ENCODE measurements at places on chromosomes 4 and X.

DNA sequence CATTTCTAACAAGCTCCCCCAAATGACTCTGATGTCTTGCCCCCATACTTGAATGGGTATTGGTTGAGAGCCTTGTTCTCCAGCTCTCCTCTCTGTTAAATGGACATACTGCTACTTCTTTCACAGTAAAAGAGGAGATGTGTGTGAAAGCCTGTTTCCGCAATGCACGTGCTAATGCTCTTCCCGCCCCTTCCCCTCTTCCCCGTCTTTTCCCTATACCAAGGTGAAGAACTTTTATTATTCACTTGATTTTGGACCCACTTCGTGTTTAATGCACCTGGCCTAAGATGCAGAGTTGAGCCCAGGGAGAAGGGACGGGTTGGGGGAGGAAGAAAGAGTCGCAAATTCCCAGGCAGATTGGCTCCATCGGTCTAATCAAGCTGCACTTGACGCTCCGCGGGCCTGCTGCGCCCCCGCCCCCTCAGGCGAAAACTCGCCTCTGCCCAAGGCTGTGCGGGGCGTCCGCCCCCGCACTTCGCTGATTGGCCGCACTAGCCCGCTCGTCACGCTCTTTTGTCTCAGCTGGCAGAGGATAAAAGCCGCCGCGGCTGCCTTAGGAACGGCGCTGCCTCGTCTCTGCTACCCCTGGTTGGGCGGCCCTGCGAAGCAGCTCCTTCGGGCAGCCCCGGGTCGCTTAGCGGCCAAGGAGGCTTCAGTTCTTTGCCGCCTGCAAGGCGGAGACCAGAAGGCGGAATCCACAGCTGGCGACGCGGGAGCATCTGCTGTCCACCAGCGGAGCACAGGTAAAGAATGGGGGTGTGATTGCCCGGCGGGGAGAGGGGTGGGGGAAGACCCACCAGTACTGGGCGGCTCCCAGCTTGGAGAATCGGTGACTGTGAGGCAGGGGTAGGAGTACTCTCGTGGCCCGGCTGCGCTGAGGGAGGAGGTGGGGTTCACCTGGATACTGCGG lies at the start of gene ZCCHC12:
ZCCHC12 (plus strand) TSS at position 562 of the 910 bp plus-strand sequence. CDS start 1,421 bp downstream, outside the sequence.
- no peak for DNase-seq

DNA sequence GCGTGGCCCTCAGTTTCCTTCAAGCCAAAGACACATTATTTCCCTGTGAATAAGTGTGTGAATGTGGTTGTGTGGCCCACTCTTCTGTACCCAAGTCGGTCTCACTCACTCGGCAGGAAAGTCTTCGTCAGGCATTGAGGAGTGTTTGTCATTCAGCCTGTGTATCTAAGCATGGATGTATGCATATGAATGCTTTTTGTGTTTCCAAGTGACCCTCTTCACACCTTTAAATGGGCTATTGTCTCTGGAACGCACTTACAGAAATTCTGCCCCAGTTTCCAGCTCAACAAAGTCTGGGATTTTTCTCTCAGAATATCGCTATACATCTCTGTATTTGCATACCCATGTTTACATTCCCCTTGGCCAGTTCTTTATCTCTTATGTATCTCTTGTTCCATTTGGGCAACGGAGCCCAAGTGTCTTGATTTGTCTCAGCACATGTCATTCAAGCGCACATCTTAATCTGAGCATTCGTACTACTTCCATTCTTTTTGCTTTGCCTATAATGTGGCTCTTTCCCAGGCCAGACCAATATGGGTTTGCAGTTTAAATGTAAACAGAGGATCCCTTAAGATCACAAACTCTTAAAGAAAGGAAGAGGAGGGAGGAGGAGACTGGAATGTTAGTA lies 4.8 kb downstream of the BCOR start:
- no peak for DNase-seq

- no peak for DNase-seq
Measured at GRCh38 chr4:212438-213188, 88.3 kb downstream of the ZNF718 start.

DNA sequence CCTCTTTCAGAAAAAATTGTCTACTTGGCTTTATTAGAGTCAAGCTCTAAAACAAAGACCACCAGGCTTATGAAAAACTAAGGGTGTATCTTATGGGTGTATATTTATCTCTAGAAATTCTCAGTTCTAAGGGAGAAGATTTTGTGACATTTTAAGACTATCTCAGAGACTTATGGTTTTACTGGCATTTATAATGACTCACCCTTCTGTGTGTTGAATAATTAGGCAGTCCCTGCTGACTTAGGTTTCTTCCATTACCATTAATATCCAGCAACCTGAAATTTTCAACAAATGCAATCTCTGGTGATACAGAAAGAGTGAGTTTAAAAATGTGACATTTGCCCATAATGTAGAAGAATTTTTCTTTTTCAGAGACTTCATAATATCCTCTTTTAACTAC lies 1015.0 kb upstream of the AGA start:
- DNase-seq, result no peak

GRCh38 chr4:137853424-137853823 lies 321.1 kb upstream of the PCDH18 start:
- DNase-seq, result no peak

- no peak for DNase-seq
Measured at GRCh38 chr4:112225157-112225556, 6.4 kb upstream of the AP1AR start.

GRCh38 chr4:6120361-6120760 lies 80.0 kb downstream of the JAKMIP1 start:
- no peak for DNase-seq

DNA sequence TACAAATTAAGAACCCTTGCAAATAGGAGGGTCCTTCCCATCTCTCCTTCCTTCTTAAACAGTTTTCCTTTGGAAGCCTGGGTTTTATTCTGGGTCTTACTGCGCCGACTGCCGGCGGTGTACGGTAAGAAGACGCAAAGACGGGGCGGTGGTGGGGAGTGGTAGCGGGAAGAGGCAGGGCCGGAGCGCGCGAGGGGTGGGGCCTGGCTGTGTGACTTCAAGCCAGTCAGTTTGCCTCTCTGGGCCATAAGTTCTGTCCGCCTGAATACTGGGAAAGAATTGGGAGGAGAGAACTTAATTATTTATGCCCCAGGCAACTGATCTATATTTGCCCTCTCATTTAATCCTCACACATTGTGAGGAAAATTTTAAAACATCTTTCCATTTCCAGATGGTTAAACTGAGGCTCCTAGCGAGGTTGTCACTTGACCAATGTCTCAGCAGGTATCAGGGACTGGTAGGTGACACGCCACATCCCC lies 726 bp upstream of the KANTR start:
- peak; percentile 18 for DNase-seq

- DNase-seq, result no peak
Measured at GRCh38 chrX:103614999-103615398, 7.2 kb downstream of the TCEAL3 start.

- DNase-seq, result no peak
Measured at GRCh38 chr4:180189666-180190065, 2053.5 kb upstream of the TENM3 start.

DNA sequence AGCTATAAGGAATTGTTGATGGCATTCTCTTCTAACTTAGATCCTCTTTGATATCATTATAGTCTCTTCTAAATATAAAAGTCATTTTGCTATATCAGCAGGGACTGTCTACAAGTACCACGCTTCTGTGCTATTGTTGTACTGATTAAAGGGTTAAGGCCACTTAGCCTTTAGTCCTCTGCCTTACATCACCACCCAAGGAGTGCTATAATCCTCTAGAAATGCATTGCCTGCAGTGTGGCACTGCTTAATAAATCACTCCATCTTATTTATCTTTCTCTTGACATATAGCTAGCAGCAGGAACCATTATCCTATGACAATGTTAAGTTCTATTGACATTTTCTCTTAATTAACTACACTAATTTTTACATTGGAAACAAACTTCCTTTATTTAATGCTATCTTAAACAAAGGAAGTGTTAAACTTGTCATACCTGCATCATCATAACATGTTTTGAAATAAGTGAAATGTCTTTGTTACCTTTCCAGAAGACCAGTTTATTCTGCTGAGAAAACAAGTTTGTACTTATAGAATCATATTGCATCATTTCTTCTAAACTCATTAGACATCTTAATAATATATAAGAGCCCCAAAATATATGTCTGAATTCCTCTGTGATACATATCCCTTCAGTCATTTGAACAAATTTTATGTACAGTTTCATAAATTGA lies 360.9 kb upstream of the ATOH1 start:
- DNase-seq, result no peak

- DNase-seq, result no peak
Measured at GRCh38 chr4:22237155-22237751, 278.6 kb downstream of the ADGRA3 start.

- no peak for DNase-seq
Measured at GRCh38 chrX:23981711-23982110, 45.3 kb downstream of the KLHL15 start.

DNA sequence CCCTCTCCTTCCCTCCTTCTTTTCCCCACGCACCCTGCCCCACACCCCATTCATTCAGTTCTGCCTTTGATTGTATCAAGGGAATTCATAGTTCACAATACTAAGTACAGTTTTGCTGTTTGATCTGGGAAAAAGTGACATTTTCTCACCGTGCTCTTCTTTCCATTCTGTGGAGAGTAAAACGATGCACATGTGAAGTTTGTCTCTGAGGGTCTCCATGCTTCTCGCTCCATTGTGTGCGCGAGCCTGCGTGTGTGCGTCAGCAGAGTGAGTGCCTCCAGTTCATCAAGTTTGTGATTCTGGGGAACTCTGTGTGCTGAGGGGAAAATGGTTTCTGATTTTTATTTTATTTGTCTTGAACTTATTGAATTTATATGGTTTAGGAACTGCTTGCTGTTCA lies 1.9 kb downstream of the STK26 start:
- no peak for DNase-seq

DNA sequence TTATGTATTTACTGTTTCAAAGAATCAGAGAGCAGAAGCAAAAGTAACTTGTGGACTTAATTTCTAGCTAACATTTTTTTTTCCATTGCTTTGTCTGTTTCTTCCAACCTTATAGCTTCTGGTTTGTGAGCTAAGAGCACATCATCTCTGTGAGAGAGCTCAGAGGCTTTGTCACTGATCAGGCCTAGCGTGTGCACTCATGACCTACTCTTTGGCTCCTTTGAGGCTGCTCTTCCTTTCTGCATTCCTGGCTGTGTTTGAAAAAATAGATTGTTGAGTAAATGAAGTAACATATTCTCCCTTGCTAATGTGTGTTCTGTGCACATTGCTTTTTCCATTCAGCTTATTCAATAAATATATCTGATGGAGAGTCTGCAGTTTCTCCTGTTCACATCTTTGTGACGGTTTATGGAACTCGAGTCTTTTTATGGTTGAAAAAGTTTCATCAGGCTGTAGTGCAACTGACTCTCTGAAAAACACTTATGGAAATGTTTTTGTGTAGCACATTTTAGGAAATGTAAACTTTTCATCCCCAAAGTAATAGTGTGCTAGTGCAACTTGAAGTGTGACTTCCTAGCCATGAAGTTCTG lies 133.0 kb downstream of the RAPGEF2 start:
- no peak for DNase-seq

GRCh38 chrX:19611636-19612376 lies 96.5 kb upstream of the MAP3K15 start:
- no peak for DNase-seq

DNA sequence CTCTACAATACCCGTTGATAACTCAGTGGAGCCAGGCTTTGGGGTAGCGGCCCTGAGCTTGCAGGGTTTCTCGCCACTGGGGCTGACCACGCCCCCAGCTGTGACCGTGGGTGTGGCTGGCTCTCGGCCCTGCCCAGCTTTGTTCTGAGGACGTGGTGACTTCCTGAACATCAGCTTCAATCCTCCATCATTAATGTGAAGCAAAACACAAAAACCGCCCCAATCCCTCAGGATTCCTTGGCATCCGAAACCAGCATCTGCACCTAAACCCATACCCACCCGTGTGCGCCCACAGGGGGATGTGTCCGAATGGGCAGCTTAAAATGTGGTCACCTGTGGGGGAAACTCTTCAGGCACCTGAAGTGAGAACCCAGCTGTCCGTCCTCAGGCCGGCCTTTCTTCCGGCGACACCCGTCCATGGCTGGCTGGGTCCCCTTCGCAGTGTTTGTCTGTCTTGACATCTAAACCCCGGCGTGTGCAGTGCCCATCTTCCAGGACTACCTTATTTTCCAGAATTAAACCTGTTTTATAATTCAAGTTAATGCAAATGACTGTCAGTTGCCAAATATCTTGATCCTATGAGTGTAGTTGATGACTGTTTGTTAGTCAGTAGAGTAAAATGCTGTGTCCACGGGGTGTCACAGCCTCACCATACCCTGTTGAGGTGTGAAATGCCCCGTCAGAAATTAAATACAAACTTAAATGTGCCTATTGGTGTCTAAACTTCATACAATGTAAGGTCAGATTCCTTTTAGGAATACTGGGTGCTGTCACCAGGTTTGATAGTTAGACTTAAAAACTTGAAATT lies 27.3 kb downstream of the NELFA start:
- no peak for DNase-seq

GRCh38 chr4:150209140-150209829 lies 131.0 kb downstream of the DCLK2 start:
- no peak for DNase-seq

DNA sequence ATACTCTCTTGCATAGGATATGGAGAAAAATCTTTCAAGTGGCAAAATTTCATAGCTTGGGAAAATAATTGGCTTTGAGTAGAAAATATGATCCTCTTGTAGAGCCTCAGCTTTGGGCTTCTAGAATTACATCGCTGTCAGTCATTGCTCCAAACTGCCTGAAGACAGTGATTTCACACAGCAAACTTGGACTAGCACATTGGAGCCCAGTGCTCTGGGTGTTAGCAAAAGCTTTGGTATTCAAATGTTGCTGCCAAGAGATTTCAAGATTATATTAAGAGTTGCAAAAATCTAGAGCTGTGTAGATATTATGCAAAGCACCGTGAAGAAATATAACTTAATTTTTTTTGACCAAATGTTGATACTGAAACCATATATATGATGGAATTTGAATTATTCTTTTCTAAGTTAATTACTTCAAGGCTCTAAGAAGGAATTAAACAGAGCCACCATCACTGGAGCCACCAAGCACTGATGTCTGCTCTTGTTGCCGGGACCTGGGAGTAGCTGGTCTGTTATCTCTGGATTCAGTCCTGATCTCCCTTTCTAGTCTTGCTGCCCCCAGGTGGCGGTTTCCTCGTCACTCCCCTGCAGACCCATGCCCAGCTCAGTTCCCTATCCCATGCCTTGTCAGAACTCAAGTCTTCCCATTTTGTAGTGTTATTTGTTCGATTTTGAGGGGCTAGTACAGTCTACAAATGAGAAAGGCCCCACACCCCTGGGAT lies 260.7 kb upstream of the SFRP2 start:
- DNase-seq, result no peak

- no peak for DNase-seq
Measured at GRCh38 chr4:48596336-48596735, 106.3 kb downstream of the ZAR1 start.

Measured in GF-D8 (cell line).